ENCODE measurements at places on chromosomes 6 and 20.

GRCh38 chr6:155186052-155186658, 77.7 kb upstream of the CLDN20 start:
- DNase-seq: no peak

- DNase-seq: no peak
These were observed 11.9 kb downstream of the HINT3 start for GRCh38 chr6:125968493-125968892.

DNA sequence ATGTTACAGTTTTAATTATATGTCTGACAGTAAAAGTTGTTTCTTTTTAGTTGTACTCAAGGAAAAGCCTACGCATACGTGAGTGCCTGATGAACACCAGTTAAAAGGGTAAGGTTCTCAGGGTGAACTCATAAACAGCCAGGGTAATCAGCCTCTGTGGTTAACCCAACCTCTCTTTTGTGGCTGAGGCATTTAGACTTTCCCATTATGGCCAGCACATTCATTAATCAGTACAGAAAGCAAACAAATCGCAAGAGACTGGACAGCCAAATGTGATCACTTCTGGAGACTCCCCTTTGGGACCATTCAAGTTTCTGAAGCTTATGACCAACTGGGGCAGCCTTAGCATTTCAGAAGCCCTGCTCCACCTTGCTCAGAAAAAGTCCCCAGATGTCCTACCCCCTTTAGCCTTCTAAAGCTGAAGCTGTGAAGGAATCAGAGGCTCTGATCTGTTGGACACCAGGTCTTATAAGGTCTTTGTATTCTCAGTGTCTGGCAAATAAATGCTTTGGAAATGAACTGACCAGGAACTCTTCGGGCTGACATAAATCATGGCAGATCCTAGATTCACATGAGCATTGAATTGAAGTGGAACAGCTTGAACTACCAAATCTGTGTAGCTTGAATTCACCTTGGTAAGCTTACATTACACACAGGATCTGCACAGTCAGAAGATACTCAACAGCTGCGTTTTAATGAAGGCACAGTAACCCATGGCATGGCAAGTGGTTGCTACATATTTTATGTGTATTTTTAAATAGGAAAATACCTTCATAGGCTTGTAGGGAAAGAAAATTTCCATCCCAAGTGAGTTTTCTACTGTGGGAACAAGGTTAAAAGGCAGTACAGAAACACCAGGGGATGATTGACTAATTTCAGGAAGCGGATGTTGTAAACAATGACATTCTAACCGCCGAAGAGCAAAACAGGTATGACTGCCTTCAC, 18.7 kb downstream of the IL20RA start:
- DNase-seq: no peak

- no peak for DNase-seq
These were observed 1011.4 kb downstream of the KIF16B start for GRCh38 chr20:15561707-15562404.

DNA sequence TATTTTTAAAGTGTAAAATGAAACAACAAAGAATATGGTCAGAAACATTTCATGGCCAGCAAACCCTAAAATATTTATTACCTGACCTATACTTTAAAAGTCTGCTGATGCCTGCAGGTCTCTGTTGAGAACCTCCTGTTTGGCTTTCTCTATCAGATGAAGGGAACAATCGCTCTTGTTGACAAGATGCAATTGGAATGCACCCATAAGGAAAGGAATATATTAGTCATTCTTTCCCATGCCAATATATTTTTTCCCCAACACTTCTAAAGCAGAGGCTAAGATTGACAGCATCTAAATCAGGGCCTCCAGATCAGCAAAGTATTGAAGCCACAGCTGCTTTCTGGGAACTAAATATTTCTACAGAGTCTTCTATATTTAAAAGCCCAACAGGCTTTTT, 897.8 kb downstream of the EPHA7 start:
- DNase-seq: no peak

GRCh38 chr20:31833931-31834521, 11.4 kb downstream of the FOXS1 start:
- no peak for DNase-seq

GRCh38 chr6:135680964-135681913, 170.3 kb upstream of the PDE7B start:
- no peak for DNase-seq

- no peak for DNase-seq
These were observed 53.7 kb downstream of the WDR27 start for GRCh38 chr6:169648092-169648491.

DNA sequence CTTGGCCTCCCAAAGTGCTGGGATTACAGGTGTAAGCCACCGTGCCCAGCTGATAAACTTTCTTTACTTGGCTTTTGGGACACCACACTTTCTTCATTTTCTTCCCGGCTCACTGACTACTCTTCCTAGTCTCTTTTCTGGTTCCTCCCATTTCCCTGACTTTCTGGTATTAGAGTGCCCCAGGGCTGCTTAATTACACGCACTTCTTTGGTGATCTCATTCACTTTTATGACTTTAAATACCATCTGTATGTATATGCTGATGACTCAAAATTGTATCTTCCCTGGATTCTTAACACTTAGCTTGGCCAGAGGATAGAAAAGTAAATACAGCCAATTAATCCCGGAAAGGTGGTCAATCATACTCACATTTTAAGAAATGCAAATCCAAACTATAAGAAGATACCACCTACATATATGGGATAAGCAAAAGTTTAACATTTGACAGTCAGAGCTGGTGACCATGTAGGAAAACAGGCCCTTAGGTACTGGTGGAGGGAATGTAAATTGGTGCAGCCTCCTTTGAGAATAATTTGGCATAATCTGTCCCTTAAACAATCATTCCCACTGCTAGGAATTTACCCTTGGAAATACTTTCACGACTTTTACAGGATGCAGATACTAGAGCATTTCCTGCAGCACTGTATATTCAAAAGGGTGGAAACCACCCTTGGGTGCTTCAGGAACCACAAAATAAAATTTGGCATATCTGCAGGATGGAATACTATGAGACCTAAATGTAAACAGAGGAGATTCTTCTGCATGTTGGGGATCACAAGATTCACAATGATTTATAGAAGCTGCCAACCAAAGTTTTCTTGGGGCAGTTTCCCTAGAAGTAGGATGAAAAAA, 9.4 kb upstream of the NANP start:
- DNase-seq: no peak

GRCh38 chr20:13278812-13279570, 57.9 kb downstream of the ISM1 start:
- DNase-seq: no peak

DNA sequence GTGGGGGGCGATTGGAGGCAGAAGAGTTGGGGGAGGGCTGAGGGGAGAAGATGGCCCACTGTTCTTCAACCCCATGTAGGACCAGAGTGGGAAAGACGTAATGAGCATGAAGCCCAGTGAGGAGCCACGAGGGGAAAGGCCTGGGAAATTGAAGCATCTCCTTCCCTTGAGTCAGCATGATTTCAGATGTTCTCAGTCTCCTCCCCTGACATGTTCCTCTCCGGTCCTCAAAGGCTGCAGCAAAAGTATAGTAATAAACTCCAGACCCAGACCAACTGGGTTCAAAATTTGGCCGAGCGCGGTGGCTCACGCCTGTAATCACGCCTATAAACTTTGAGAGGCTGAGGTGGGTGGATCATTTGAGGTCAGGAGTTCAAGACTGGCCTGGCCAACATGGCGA, 1.9 kb upstream of the NFKBIE start:
- no peak for DNase-seq

DNA sequence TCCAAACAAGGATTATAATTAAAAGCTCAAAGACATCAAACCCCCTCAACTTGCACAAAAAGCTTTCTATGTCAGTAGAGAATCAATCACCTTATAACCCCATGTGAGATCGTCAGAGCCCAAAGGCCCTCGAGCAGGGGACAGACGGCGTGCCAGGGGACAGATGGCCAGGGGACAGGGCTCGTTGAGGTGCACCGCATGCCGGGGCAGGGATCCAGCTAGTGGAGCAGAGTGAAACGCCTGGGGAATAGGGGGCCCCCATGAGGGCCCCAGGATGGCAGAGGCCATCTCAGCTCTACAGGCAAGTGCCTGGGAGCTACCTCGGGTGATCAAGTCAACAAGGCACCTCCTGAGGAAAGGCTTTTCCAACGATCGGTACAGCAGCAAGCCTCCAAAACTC, 28.6 kb downstream of the DIDO1 start:
- DNase-seq: no peak

- no peak for DNase-seq
These were observed 1.4 kb upstream of the TRIM39 start for GRCh38 chr6:30325150-30325872.

- DNase-seq: no peak
These were observed 23.5 kb downstream of the PLEKHG1 start for GRCh38 chr6:150622941-150623874.

- DNase-seq: no peak
These were observed 280.8 kb downstream of the CENPW start for GRCh38 chr6:126620719-126621118.

GRCh38 chr6:148179786-148180185, 162.9 kb upstream of the SASH1 start:
- peak; percentile 10 for DNase-seq

GRCh38 chr20:14507711-14508110, 170.3 kb upstream of the FLRT3 start:
- no peak for DNase-seq

DNA sequence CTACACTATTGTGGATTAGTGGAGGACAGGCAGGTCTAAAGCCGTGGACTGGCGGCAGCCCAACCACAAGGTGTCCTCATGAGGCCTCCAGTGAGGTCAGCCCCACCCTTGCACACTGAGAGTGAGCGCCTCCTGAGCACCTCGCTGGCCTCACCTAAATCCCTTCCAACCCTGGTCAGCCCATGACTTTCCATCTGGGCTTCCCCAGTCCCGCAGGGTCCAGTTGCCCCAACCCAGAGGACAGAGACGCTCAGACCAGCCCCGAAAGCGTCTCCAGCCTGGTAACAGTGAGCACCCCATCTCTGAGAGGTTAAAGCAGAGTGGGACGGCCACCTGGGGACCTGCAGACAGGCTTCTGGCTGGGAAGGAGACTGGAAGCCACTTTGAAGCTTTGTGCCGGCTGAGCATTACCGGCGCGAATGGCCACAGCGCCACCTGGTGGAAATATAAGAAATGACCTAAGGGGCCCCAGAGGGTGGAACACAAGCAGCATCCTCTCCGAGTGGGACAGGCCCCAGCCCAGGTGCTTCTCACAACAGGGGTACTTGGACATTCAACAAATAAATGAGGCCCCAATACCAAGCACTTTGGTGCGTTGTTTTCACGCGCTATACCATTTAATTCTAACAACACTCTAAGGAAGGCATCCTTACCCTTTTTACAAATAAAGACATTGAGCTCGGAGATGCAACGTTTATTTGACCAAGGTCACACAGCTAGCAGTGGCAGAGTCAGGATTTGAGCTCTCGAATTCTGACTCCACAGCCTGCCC, 65.7 kb upstream of the TOP1 start:
- peak; percentile 51 for DNase-seq

DNA sequence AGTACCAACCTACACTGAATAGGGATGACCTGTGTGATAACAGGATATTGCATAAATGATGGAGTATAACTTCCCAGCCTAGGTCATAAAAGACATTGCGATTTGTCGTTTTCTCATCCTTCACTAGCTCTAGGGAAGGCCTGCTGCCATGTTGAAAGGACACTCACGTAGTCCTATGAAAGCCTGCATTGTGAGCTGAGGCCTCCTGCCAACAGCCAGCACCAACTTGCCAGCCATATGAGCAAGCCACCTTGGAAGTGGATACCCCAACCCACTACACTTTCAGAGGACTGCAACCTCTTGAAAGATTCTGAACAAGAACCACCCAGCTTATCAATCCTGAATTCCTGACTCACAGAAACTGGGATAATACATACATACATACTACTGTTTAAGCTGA, 3.5 kb upstream of the PANK2 start:
- no peak for DNase-seq

DNA sequence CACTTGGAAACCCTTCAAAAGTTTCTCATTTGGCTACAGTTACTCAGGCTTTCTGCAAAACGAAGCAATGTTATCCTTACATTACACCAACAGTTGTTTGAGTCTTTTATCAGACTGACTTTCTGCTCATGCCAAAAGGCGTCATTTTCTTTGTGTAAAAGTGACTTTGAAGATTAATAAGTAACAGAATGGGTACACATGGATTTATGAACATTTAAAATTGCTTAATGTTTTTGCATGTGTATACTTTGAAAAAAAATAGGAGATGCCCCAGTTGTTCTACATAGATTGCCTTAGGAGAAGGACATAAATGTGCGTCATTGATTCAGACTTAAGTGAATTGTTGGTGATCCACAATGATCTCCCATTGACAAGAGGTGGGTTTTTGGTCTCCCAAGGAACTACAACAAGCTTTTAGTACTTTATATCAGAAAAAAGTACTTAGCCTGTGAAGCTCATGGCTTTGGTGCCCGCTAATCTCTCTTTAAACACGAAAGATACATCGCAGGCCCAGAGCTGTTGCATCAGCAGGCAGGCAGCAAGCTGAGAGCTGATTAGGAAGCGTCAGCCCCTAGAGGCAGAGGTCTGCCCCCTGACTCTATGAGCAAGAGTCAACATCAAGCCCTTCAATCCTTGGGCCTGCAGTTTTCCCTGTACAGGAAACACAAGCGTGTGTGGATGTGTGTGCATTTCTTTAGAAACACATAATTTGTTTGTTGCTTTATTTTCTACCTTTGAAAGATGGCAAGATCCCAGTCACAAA, 45.9 kb downstream of the SLC22A3 start:
- DNase-seq: no peak

GRCh38 chr20:10719740-10720385, 46.1 kb upstream of the JAG1 start:
- no peak for DNase-seq

GRCh38 chr20:61918548-61918947, 147.1 kb downstream of the TAF4 start:
- no peak for DNase-seq

DNA sequence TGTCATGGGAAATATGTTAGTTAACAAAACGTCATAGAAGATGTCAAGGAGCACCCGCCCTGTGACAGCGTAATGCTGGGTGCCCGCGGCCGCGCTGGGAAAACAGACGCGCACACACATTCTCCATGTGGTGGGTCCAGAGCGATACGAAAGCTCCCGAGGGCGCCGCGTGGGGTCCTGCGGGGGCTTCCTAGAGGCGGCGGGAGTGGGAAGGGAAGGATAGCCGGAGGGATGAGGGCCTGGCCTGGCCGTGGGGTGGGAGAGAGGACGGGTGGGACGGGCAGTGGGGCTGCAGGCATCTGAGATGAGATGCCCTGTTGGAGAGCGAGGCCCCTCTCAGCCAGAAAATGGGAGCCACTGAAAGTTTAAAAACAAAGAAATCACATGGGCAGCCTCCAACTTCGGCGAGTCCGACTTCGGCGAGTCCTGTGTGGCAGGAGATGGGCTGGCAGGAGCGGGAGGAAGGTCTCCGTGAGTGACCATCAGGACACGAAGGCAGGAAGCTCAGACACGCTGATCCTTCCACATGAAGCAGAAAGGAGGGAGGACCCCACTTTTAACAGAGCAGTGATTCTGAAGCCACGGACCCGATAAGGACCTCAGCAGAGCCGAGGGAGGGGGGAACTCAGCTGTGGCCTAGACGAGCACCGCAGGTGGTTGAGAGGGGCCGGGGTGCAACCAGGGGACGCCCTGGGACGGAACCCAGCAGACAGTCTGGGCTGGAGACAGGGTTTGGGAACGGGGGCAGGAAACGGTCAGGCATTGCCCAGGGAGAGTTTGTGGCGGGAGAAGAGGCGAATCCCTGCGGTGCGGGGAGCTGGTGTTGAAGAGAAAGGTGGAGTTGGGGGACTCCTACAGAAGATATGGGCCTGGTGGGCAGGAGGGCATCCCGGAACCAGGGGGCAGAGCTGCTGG, 114.1 kb upstream of the FRMD1 start:
- no peak for DNase-seq

Measured in HCT116 (cell line).